ENCODE measurements at places on chromosomes 5 and 9. TPM values are rescaled to one million over a fixed set of nuclear protein-coding genes. Genes with fewer than 3 reads are reported as not detected.

Gene FBP2
- total RNA-seq = not detected

Gene CDH12
- not detected for total RNA-seq

Gene CDH9
- not detected for total RNA-seq

Gene TNFSF8
- total RNA-seq = 43.2 TPM

DNA sequence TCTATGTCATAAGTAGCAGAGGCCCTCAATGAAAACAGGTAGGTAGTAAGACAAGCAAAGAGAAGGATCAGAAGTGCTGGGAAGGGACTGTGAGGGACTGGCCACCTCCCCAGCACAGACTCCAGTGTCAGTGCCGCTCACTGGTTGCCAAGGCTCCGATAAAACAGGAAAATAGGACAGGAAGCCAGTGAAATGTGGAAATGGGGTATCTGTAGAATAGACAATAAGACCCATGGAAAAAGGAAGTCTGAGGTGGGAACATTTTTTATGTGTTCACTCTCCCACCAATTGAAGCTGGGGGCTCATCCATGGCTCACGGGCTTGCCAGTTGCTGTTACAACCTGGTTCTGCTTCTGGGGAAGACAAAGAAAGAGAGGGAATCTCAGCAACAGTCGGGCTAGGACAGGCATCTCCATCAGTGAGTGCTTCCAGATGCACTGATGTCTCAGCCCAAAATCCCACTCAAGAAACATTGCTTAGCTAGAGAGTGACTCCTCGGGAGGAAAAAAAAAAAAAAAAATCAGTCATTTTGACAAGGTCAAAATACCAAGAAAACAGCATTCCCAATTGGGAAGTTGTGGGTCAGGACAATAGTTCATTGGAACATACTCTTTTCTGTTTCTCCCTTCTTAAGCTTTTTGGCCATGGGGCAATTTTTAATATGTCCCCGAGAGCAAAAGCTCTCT is 27.6 kb upstream of the NFIB start:
- H3K27me3 ChIP-seq = peaks cover 7% of the 10 kb centered on the region
- no peaks in the 10 kb centered on the region for H3K36me3 ChIP-seq
- DNase-seq = no peak
- H3K27ac ChIP-seq = no peak overlapping the region
- H3K4me1 ChIP-seq = no peaks in the 10 kb centered on the region

GRCh38 chr5:78647351-78647818 is 1.2 kb downstream of the LHFPL2 start:
- peaks cover 15% of the 10 kb centered on the region for H3K4me1 ChIP-seq
- DNase-seq = no peak
- H3K36me3 ChIP-seq = no peaks in the 10 kb centered on the region
- no peak overlapping the region for H3K27ac ChIP-seq
- no peak overlapping the region for H3K4me3 ChIP-seq

- no peaks in the 10 kb centered on the region for H3K36me3 ChIP-seq
- H3K27ac ChIP-seq = peak overlapping the region; percentile 11
- H3K4me1 ChIP-seq = peaks cover 99% of the 10 kb centered on the region
- no peaks in the 10 kb centered on the region for H3K27me3 ChIP-seq
- DNase-seq = no peak
Observed at GRCh38 chr9:121194730-121195129, 6.9 kb downstream of the RAB14 start.

- H3K36me3 ChIP-seq = no peaks in the 10 kb centered on the region
- H3K4me3 ChIP-seq = no peak overlapping the region
- no peaks in the 10 kb centered on the region for H3K27me3 ChIP-seq
- H3K4me1 ChIP-seq = no peaks in the 10 kb centered on the region
- no peak overlapping the region for H3K27ac ChIP-seq
- DNase-seq = no peak
Observed at GRCh38 chr5:8436924-8437323, 568.0 kb downstream of the MTRR start.

DNA sequence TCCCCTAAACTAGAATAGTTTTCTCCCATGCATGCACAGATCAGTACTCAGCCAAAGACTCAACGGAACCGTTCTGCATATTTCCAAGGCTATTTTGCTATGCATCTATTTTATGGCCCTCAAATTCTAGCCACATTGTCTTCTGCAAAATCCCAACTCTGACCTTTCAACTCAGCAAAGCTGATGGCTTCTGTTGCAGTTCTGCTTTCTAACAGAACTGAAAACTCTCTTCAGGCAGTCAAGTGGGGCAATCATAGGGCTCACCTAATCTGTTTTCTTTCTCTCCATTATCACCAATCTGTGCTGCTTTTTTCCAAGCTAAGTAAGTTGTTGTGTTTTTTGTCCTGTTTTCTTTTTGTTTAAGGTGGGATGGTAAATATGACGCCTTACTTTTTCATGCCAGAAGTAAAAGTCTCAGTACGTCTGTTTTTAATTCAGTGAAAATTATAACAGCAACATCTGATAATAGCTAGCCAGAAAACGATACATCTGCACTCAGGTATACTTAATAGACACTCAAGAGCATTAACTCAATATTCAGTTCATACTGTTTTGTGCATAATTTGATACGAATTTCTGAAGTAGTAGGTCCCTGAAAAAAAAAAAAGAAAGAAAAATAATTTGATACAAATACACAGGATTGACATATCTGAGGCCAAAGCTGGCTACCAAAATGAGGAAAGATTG is 454.3 kb downstream of the TLE1 start:
- no peak for DNase-seq
- H3K27me3 ChIP-seq = no peaks in the 10 kb centered on the region
- no peaks in the 10 kb centered on the region for H3K36me3 ChIP-seq
- no peak overlapping the region for H3K27ac ChIP-seq

DNA sequence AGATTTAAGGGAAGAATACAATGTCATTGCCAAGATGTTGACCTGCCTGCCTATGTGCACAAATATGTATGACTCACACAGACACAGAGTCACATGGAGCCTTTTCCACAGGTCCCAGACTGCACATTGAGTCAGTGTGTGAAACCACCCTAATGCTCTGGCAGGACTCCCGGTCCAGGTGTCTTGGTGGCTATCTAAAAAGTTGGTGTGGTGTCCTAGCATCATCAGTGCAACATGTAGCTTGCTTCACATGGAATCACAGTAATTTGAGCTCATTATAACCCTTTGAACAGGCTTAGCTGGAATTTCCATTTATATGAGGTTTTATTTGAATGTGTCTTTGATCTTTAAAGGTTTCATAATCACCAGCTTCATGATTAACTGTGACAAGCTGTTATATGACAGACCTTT is 10.7 kb downstream of the IFNA5 start:
- no peak overlapping the region for H3K27ac ChIP-seq
- no peak overlapping the region for H3K4me3 ChIP-seq

Data from CD4-positive, alpha-beta memory T cell (primary cell).